ENCODE measurements at places on chromosomes 6 and 20. TPM values are rescaled to one million over a fixed set of nuclear protein-coding genes. Genes with fewer than 3 reads are reported as not detected.
A peak's percentile ranks its signal among the peaks of the same experiment; 100 is the strongest.

- peak; percentile 44 for DNase-seq
- no peak overlapping the region for H3K4me3 ChIP-seq
- no peaks in the 10 kb centered on the region for H3K36me3 ChIP-seq
- no peak overlapping the region for H3K27ac ChIP-seq
- H3K4me1 ChIP-seq, result no peaks in the 10 kb centered on the region
Measured at GRCh38 chr20:43963872-43964791, 49.5 kb downstream of the TOX2 start.

GRCh38 chr20:46946796-46947195, 52.2 kb downstream of the EYA2 start:
- H3K36me3 ChIP-seq, result no peaks in the 10 kb centered on the region
- no peak for DNase-seq
- no peaks in the 10 kb centered on the region for H3K4me1 ChIP-seq
- no peaks in the 10 kb centered on the region for H3K27me3 ChIP-seq
- no peak overlapping the region for H3K27ac ChIP-seq

DNA sequence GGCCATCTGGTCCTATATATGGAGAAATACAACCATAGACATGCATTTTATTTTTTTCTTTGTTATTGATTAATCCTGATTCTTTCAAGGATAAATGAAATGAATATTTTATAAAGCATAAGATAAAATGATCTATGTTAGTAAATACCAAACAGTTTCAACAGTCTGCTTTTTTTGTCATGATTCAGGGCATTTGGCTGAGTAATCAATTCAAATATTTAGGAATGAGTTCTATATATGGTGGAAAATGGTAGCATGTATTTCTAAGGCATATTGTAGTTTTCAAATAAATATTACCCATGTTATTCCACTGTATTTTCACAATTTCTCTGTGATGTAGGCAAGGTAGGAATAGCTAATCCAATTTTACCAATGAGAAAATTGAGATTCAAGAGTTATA, 287.5 kb upstream of the FKBP1C start:
- no peaks in the 10 kb centered on the region for H3K36me3 ChIP-seq
- no peak overlapping the region for H3K27ac ChIP-seq
- no peaks in the 10 kb centered on the region for H3K27me3 ChIP-seq

DNA sequence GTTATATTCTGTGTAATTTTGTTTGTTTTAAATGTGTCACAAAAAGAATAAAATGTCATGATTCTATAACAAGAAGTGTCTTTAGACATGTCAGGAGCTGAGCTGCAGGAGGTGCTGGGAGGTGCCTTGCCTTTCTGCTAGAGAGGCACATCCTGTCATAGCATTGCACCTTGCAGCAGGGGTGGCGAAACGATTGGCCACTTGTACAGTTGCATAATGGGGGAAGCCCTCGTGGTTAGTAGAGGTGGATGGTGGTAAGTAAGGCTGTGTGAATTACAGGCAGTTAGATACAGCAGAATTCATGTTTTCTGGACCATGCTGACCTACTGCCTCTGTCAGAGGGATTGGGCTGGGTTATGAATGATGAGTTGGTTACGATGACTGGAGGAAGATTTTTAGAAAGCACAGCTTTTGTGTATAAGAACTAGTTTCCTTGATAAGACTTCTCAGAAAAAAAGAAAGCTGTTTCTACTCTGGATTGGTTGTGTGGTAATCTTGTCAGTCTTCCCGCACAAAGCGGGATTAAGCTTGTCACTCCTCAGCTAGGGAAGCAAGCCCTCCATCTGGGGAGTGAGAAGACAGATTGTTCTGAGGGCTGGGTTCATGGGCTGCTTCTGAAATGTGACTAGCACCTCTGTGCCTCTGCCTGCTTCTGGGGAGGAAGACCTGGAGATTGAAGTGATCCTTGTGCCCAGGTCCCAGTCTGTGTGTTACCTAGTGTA, 74.9 kb downstream of the FOXO3 start:
- no peaks in the 10 kb centered on the region for H3K36me3 ChIP-seq
- peak overlapping the region; percentile 1 for H3K27ac ChIP-seq
- DNase-seq, result no peak
- H3K4me3 ChIP-seq, result no peak overlapping the region
- H3K4me1 ChIP-seq, result peaks cover 75% of the 10 kb centered on the region

DNA sequence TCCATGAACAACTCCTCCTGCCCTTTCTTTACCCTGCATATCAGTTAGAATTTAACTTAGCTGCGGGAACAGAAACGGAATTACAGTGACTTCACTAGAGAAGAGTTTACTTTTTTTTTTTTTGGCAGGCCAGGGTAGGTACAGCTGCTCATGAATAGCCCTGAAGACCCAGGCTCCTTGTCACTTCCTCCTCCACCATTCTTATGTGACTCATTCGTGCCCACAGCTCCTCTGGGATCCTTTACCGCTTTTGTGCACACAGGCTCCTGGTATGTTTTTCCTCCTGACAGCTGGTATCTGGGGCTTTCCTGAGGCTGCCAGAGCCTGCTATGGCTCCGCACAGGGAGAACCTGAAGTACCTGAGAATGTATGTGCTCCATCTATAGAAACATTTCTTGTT, 3.9 kb upstream of the KCNS1 start:
- H3K36me3 ChIP-seq, result no peaks in the 10 kb centered on the region
- no peak overlapping the region for H3K27ac ChIP-seq
- no peak overlapping the region for H3K4me3 ChIP-seq
- no peaks in the 10 kb centered on the region for H3K4me1 ChIP-seq
- DNase-seq, result no peak

The TMEM200A gene
- total RNA-seq, result 0.24 TPM

DNA sequence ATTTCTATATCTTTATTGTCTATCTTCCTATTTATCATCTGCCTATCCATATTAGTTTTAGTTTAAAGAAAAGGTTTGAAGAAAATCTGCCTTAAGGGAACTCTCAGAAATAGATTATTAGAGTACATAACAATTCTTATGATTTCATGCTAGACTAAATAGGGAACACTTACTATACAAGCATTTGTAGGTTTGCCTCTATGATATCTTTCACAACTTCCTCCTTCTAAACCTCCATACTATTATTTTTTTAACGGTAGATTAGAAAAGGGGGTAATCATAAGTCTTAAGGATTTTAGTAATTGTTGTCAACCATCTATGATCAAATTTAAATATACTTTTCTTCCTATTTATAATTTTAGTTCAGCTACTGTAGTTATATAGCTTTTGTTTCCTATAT, 11.6 kb upstream of the DSE start:
- no peaks in the 10 kb centered on the region for H3K27me3 ChIP-seq
- no peak for DNase-seq
- no peaks in the 10 kb centered on the region for H3K36me3 ChIP-seq
- H3K4me1 ChIP-seq, result no peaks in the 10 kb centered on the region
- H3K4me3 ChIP-seq, result no peak overlapping the region

GRCh38 chr6:118815495-118815894, 78.5 kb upstream of the ASF1A start:
- no peak for DNase-seq
- no peaks in the 10 kb centered on the region for H3K4me1 ChIP-seq
- no peaks in the 10 kb centered on the region for H3K36me3 ChIP-seq
- H3K27ac ChIP-seq, result no peak overlapping the region

GRCh38 chr6:19879663-19880062, 42.5 kb downstream of the ID4 start:
- no peaks in the 10 kb centered on the region for H3K4me1 ChIP-seq
- H3K27ac ChIP-seq, result no peak overlapping the region
- H3K4me3 ChIP-seq, result no peak overlapping the region
- DNase-seq, result no peak
- no peaks in the 10 kb centered on the region for H3K36me3 ChIP-seq
- no peaks in the 10 kb centered on the region for H3K27me3 ChIP-seq

DNA sequence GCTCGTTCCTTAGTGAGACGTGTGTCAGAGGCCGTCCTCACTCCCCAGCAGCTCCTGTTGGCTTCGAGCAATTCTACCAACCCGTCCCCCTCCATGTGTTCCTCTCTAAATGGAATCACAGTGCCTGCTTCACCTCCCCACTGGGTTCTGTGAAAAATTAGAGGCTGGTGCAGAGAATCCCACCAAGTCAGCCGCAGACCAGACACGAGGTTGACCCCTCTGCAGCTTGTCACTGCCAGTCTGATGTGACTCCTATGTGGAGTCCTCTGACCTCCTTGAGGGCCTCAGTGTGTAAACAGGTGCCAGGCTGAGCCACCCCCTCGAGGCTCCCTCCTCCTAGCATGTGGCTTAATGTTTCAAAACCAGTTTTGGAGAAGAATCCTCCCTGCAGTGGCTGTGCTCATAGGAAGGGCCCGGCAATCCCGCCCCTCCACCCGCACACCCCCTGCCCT, 12.6 kb upstream of the IRF4 start:
- no peaks in the 10 kb centered on the region for H3K36me3 ChIP-seq
- no peak overlapping the region for H3K27ac ChIP-seq
- H3K27me3 ChIP-seq, result no peaks in the 10 kb centered on the region
- H3K4me1 ChIP-seq, result no peaks in the 10 kb centered on the region

Data from psoas muscle (tissue), 8 donors.